Melanocyte of skin (primary cell): ENCODE measurements at places on chromosomes 5 and 9. TPM values are rescaled to one million over a fixed set of nuclear protein-coding genes. Genes with fewer than 3 reads are reported as not detected.

STKLD1 gene
- total RNA-seq: 4.1 and 4.7 TPM in 2 replicates

TLR4 gene
- total RNA-seq: 28.7 and 43.7 TPM in 2 replicates

FRMD3 gene
- total RNA-seq: under 0.01 and 0.31 TPM in 2 replicates

BTNL8 gene
- not detected in 2 replicates for total RNA-seq

FOXD1 gene
- 0.36 TPM in 1 of 2 replicates, not detected in the other for total RNA-seq

PCDHB7 gene
- under 0.01 TPM in 2 replicates for total RNA-seq

LRRC19 gene
- not detected in 2 replicates for total RNA-seq

FCN2 gene
- total RNA-seq: not detected in 2 replicates

GZMA gene
- total RNA-seq: not detected in 2 replicates

ENHO gene
- 1.4 and 2.2 TPM in 2 replicates for total RNA-seq

LCN15 gene
- total RNA-seq: not detected in 2 replicates

FOXI1 gene
- not detected in 2 replicates for total RNA-seq

MYMK gene
- not detected in 2 replicates for total RNA-seq

OR1Q1 gene
- total RNA-seq: not detected in 2 replicates

FUT7 gene
- not detected in 2 replicates for total RNA-seq

AP3B1 gene
- 53.3 and 58.5 TPM in 2 replicates for total RNA-seq

OGN gene
- under 0.01 TPM in 1 of 2 replicates, not detected in the other for total RNA-seq

RPS23 gene
- 1,137 and 3,824 TPM in 2 replicates for total RNA-seq

PCDHB1 gene
- not detected in 2 replicates for total RNA-seq

GFRA3 gene
- total RNA-seq: 0.73 and 1.0 TPM in 2 replicates

BBLN gene
- total RNA-seq: 41.6 and 44.0 TPM in 2 replicates

ANKRD18B gene
- 5.7 and 8.0 TPM in 2 replicates for total RNA-seq

SLC36A2 gene
- total RNA-seq: not detected in 2 replicates

IRX2 gene
- 5.1 and 5.9 TPM in 2 replicates for total RNA-seq

SYNPO gene
- total RNA-seq: 3.9 and 4.0 TPM in 2 replicates

CORO2A gene
- 4.5 and 7.3 TPM in 2 replicates for total RNA-seq

TICAM2 gene
- 0.69 and 1.1 TPM in 2 replicates for total RNA-seq

SLC9A3 gene
- 1.00 and 1.9 TPM in 2 replicates for total RNA-seq

SLC12A7 gene
- total RNA-seq: 21.1 and 21.3 TPM in 2 replicates

DIPK1B gene
- total RNA-seq: 8.6 and 21.4 TPM in 2 replicates

CRAT gene
- 17.3 and 23.9 TPM in 2 replicates for total RNA-seq

SREK1 gene
- 48.0 and 90.5 TPM in 2 replicates for total RNA-seq

IL9 gene
- total RNA-seq: not detected in 2 replicates

EDIL3 gene
- under 0.01 and 0.93 TPM in 2 replicates for total RNA-seq

GDF9 gene
- total RNA-seq: under 0.01 and 0.34 TPM in 2 replicates

CYSTM1 gene
- 55.1 and 57.1 TPM in 2 replicates for total RNA-seq

SLC36A3 gene
- total RNA-seq: not detected in 2 replicates
